Activated CD8-positive, alpha-beta T cell treated with anti-CD3 and anti-CD28 coated beads for 36 hours (primary cell): ENCODE measurements at places on chromosomes 5 and 9. TPM values are rescaled to one million over a fixed set of nuclear protein-coding genes. Genes with fewer than 3 reads are reported as not detected.

Gene PTPRD
- total RNA-seq = not detected

Gene IL13
- total RNA-seq = 6.5 TPM

Gene ITK
- 229 TPM for total RNA-seq

Gene SLC36A1
- 3.5 TPM for total RNA-seq

Gene PCDHGC5
- total RNA-seq = not detected

Gene SHISAL2B
- total RNA-seq = not detected

Gene PPP1R26
- total RNA-seq = 0.54 TPM

DNA sequence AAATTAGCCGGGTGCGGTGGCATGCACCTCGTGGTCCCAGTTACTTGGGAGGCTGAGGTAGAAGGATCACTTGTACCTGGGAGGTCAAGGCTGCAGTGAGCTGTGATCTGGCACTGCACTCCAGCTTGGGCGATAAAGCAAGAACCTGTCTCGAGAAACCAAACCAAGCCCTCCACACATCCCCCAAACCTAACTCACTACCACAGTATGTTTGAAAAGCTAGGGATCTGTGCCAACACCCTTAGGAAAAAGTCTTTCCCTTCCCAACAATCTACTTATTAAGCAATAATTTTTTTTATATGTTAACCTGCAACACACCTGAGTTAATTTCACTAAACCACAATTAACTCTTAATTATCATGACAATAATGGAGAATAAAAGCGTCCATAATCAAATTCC is 2.2 kb downstream of the UBTD2 start:
- no peaks in the 10 kb centered on the region for H3K27me3 ChIP-seq
- DNase-seq = no peak
- peaks cover 18% of the 10 kb centered on the region for H3K36me3 ChIP-seq
- no peak overlapping the region for H3K27ac ChIP-seq

DNA sequence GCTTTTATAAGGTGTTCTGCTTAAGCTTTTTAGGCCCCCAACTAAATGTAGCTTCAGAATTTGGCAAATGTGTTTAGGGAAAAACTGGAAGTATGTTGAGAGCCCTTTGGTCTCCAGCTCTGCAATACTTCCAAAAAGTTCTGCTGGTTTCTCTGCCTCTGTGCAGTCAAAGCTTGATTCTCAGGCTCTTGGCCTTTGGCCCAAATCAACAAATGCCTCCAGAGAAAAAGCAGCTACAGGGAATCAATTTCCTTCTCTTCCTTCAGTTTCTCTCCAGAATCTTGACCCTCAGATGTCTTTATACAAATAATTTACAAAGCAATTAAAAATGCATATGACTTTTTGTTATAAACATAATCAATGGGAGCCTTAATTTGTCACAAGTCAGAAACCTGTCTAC is 235.7 kb downstream of the COMMD10 start:
- H3K36me3 ChIP-seq = peaks cover 75% of the 10 kb centered on the region
- H3K27me3 ChIP-seq = no peaks in the 10 kb centered on the region
- no peak for DNase-seq
- H3K4me3 ChIP-seq = no peak overlapping the region
- H3K27ac ChIP-seq = no peak overlapping the region

DNA sequence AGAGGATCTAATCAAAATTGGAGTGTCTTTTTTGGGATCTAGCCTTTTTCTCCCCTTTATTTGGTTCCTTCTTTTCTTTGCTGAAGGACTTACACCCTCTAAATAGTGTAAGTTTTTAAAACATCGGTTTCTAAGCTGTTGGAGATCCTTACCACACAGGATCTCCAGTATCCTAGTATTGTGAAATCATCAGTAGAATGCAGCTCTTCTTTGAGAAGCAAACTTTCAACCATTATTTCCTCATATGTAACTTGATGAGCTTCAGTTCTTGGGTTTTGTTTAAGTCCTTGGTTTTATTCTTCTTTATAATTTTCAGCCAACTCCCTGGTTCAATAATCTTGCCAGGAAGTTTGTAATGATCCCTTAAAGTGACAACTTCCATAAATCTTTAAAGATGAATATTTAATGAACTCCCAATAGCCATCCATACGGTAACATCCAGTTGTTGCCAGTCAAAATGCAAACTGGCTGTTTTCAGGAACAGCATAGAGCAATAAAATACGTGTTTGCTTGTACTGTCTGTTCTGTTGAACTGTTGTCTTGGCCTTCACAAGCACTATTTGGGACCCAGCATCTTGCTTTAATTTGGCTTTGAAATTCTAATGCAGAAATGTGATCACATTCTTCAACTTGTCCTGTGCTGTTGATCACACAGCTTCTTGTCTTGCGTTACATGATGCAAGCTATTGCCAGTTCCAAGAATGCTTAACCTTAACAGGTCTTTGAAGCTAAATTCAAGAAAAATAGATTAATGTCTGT is 34.8 kb upstream of the TTC23L start:
- DNase-seq = no peak
- no peaks in the 10 kb centered on the region for H3K27me3 ChIP-seq
- no peaks in the 10 kb centered on the region for H3K4me1 ChIP-seq
- H3K27ac ChIP-seq = no peak overlapping the region
- no peaks in the 10 kb centered on the region for H3K36me3 ChIP-seq

DNA sequence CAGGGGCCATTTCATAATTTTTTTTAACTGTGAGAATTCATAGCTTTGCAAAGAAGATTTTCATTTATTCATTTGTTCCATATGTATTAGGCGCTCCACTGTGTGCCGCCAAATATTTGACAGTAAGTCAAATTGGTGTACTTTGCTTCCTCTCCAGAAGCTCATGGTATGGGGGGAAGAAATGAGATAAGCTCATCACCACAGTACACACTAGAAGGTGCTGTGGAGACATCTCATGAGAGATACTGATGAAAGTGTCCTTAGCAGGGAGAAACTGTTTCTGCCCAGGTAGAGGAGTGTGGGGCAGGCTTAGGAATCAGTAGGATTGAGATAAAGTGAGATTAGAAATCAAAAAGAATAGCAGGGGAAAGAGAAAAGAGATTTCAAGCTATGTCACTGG is 136.2 kb downstream of the CDH6 start:
- H3K4me3 ChIP-seq = no peak overlapping the region
- no peak for DNase-seq
- no peak overlapping the region for H3K27ac ChIP-seq
- no peaks in the 10 kb centered on the region for H3K36me3 ChIP-seq

DNA sequence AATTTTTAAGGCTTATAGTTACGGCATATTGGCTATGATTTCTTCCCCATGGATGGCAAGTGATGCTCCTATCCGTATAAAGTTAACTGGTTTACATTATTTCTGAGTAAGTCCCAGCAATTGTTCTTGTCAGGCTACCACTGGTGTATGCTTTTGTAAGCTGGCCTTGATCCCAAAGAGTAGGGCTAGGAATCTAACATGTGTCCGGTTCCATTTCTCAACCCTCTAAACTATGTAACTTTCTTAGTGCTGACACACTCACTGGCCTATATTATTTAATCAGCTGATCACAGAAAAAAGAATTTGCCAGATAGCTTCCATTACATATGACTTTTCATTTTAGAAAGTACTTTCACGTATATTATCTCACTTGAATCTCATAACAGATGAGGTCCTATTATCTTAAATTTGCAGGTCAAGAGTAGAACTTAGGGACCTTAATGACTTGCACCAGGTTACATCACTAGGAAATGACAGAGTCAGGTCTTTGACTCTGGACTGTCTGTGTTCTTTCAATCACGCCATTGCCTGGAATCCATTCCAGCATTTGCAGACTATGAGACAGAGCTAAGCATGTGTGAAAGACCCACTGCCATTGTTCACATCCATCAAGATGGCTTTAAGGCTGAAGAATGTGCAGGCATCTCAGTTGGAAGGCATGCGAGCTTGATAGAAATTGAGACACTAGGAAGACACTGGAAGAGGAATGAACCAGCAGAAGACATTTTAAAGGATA is 362.9 kb downstream of the ARRDC3 start:
- DNase-seq = no peak
- no peaks in the 10 kb centered on the region for H3K4me1 ChIP-seq
- H3K27me3 ChIP-seq = peaks cover 16% of the 10 kb centered on the region
- no peaks in the 10 kb centered on the region for H3K36me3 ChIP-seq
- H3K27ac ChIP-seq = no peak overlapping the region

- H3K36me3 ChIP-seq = no peaks in the 10 kb centered on the region
- H3K27ac ChIP-seq = no peak overlapping the region
- no peak overlapping the region for H3K4me3 ChIP-seq
- no peak for DNase-seq
- peaks cover 10% of the 10 kb centered on the region for H3K27me3 ChIP-seq
- H3K4me1 ChIP-seq = no peaks in the 10 kb centered on the region
Observed at GRCh38 chr5:112116371-112116770, 302.7 kb downstream of the EPB41L4A start.

GRCh38 chr5:109309326-109310063 is 100.3 kb downstream of the PJA2 start:
- DNase-seq = no peak
- no peaks in the 10 kb centered on the region for H3K36me3 ChIP-seq
- H3K27me3 ChIP-seq = no peaks in the 10 kb centered on the region
- no peaks in the 10 kb centered on the region for H3K4me1 ChIP-seq

GRCh38 chr9:130150779-130151382 is 21.3 kb upstream of the NCS1 start:
- no peak for DNase-seq
- H3K36me3 ChIP-seq = no peaks in the 10 kb centered on the region
- H3K27me3 ChIP-seq = peaks cover 7% of the 10 kb centered on the region
- H3K4me3 ChIP-seq = no peak overlapping the region
- H3K27ac ChIP-seq = no peak overlapping the region

- no peak overlapping the region for H3K27ac ChIP-seq
- H3K36me3 ChIP-seq = no peaks in the 10 kb centered on the region
- DNase-seq = no peak
- no peaks in the 10 kb centered on the region for H3K4me1 ChIP-seq
- no peaks in the 10 kb centered on the region for H3K27me3 ChIP-seq
Observed at GRCh38 chr5:32964261-32964660, 253.1 kb downstream of the NPR3 start.

GRCh38 chr5:76204713-76205112 is 121.5 kb downstream of the SV2C start:
- no peaks in the 10 kb centered on the region for H3K27me3 ChIP-seq
- DNase-seq = no peak
- H3K36me3 ChIP-seq = no peaks in the 10 kb centered on the region
- no peak overlapping the region for H3K4me3 ChIP-seq
- no peaks in the 10 kb centered on the region for H3K4me1 ChIP-seq
- no peak overlapping the region for H3K27ac ChIP-seq

GRCh38 chr9:92950359-92950955 is 3.1 kb downstream of the FGD3 start:
- H3K27ac ChIP-seq = no peak overlapping the region
- DNase-seq = no peak
- H3K27me3 ChIP-seq = no peaks in the 10 kb centered on the region
- no peaks in the 10 kb centered on the region for H3K36me3 ChIP-seq
- no peak overlapping the region for H3K4me3 ChIP-seq
- H3K4me1 ChIP-seq = peaks cover 61% of the 10 kb centered on the region
